Glutamatergic neuron (in vitro differentiated cells): ENCODE measurements at places on chromosomes 6 and 20.
A peak's percentile ranks its signal among the peaks of the same experiment; 100 is the strongest.

- DNase-seq: no peak
Measured at GRCh38 chr6:123458218-123458617, 178.5 kb downstream of the TRDN start.

- no peak for DNase-seq
Measured at GRCh38 chr6:107600936-107601335, 111.0 kb downstream of the SOBP start.

- no peak for DNase-seq
Measured at GRCh38 chr6:15874326-15874725, 211.5 kb upstream of the DTNBP1 start.

- peak; percentile 81 for DNase-seq
Measured at GRCh38 chr6:148577687-148578488, 168.9 kb upstream of the UST start.

GRCh38 chr6:35128496-35128895 lies 12.6 kb downstream of the TCP11 start:
- DNase-seq: no peak

DNA sequence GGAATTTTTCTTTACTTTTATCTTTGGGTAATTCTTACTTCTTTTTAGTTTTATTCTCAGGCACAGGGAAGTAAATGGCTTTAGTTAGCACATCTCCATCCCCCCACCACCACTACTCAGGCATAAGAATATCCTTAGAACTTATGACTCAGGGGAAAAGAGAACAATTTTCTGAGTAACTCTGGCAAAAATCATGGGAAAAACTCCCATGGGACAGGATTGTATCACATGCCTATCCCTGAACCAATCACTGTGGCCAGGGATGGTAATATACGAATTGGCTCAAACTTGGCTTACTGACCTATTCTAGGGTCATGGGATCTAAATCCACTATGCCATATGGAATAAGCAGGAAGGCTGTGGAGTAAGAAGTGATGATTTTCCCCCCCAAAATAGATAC lies 339.1 kb downstream of the BTBD3 start:
- DNase-seq: no peak

- no peak for DNase-seq
Measured at GRCh38 chr6:21947731-21948386, 349.0 kb downstream of the PRL start.

GRCh38 chr6:146095481-146095880 lies 66.6 kb downstream of the GRM1 start:
- DNase-seq: no peak

GRCh38 chr6:68975064-68975463 lies 340.0 kb downstream of the ADGRB3 start:
- DNase-seq: peak; percentile 38

DNA sequence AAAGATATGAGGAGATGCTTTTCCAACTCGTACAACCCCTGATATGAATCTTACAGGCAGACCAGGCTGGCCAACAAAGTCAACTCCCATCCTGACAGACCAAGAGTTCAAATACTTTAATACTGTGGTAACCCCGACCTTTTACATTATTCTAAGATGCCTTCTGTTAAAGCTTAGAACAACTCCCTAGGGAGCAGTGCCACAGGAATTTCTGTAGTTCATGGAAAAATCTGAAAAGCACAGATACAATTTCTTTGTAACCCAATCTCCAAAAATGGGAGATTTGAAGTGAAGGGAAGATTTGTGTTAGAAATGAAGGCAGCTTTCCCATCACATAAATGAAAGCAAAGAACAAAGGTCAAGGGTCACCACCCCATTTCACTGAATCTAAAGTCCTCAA lies 151.3 kb upstream of the BEND6 start:
- DNase-seq: no peak

DNA sequence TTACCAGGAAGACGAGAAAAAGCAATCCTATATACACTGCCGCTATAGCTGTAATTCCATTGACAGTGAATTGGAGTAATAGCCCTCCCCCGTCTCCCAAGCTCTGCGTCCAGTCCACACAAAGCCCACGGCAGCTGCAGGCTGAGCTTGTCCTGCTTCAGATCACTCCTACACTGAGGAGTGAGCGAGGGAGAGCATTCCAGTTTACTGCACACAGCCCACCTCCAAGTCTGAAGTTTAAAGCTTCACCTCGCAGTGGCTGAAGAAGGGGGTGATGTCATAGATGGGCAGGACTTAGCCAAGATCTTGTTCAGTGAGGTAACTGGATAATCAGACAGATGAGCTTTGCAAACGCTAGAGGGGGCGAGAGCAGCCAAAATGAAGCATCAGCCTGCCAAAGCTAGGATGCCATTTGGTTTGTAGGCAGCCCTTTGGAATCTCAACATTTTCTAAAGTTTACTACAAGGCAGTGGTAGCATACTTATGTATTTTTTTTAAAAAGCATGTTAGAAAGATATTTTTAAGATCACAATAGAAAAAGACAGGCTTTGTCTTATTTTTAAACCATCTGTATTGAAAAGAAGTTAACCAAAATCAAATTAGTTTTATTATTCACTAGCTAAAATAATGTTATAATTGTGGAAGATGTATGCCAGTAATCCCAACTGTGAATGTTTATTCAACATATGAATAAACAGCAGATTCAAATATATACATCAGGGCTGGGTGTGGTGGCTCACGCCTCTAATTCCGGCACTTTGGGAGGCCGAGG lies at the start of gene FLRT3:
TSS of gene FLRT3 (minus strand) at position 213 of the 772 bp plus-strand sequence. CDS start 10,106 bp downstream, outside the sequence.
- peak; percentile 70 for DNase-seq

DNA sequence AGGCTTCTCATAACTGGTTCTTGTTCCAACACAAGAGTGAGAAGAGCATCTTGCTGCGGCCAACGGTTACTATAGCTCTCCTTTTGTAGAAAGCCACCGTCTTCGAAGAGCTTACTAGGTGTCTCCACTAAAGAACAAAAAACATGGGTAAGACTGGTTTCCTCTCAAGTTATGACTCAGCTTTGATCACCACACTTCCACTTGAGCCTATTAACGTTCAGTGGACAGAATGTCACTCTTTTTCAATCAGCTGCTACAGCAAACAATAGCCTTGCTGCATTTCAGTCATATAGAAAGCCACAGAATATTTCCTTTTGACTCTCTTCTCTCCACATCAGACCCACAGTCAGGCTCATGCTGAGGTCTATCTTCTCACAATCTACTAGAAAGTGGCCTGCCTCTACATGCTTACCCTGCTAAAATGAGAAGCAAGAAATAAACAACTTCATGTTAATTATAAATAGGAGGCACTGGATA lies 243.5 kb upstream of the PREP start:
- no peak for DNase-seq

- no peak for DNase-seq
Measured at GRCh38 chr6:64233746-64234145, 598.1 kb downstream of the PHF3 start.

- DNase-seq: no peak
Measured at GRCh38 chr6:11012976-11013720, 31.0 kb downstream of the ELOVL2 start.

DNA sequence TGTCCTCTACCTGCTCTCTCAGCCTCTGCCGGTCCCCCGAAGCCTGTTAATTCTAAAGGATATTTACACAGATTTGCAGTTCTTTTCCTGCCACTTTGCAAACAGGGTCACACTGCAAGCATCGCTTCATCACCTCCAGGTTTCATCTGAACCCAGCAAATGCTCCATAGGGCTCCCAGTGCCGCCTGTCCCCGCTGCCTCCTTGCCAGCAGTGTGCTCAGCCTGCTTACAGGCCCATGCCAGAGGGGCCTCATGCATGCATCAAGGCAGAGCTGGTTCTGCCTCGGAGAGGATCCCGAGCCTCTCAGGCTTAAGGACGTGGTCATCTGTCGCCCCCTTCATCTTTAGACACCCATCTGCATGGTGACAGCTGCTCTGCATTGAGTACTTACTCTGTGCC lies 10.5 kb downstream of the SIRPA start:
- no peak for DNase-seq

DNA sequence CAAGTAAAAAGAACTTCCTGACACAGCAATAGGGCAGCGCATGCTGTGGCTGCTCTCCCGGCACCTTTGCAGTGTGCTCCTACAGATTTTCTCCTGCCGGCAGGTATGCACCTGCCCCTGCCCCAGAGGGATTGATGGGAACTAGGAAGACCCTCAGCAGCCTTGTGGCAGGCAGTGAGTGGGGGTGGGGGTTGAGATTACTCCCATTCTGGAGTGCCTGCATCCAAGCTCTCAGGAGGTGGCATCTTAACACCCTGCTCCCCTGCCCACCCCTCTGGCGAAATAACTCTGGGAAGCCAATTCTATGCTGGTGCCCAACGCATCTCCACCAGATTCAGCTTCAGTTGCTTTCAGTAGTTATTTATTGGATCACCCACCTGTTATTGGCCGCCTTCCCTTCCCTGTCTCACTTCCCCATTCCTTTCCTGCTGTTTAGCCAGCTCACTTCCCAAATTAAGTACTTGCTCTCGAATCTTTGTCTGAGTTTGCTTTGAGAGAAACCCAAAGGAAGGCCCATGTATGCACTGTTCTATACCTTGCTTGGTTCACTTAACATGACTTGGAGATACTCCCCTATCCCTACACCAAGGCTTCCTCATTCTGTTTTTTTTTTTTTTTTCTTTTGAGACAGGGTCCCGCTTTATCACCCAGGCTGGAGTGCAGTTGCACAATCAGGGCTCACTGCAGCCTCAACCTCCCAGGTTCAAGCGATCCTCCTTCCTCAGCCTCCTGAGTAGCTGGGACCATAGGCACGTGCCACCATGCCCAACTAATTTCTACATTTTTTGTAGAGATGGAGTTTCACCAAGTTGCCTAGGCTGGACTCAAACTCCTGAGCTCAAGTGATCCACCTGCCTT lies 29.3 kb upstream of the SLC23A2 start:
- DNase-seq: no peak

DNA sequence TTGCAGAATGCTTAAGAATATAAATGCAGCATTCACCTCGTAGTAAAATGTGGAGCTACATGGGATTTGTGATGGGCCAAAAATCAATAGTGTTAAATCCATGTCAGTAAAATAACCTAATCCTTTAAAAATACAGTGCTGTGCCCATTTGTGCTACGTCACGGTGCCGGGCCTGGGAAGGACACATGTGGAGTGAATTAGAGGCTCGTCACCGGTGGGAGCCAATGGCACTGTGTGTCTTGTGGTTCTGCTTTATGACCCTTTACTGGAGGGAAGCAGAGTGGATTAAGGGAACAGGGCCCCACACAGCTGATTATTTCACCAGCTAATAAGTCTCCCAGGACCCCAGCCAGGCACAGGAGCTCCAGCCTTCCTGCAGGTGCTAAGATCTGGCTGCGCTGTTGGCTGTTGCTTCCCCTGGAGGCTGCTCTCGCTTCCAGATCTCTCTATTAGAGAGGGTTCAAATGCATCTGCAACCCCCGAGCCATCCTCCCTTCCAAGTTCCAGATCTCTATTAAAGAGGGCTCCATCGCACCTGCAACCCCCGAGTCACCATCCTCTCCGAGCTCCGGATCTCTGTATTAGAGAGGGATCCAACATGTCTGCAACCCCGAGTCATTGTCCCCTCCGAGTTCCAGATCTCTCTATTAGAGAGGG lies 405.8 kb downstream of the CDH4 start:
- no peak for DNase-seq

DNA sequence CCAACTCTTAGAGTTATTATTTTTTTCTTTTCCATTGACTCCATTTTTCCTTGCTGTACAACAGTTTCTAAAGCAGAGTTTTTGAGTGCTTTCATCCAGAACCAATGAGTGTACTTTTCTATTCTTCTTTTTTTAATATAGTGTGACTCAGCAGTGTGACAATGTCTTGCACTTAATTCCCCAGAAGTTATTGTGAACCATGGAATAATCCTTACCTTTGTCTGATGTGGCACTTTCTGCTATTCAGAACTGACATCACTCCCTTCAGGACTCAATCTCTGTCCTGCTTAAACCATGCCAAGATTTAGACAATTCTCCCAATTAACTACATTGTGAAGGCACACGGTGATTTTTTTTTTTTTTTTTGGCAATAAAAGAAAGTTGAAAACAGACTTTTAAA lies 41.5 kb downstream of the GRIK2 start:
- no peak for DNase-seq

DNA sequence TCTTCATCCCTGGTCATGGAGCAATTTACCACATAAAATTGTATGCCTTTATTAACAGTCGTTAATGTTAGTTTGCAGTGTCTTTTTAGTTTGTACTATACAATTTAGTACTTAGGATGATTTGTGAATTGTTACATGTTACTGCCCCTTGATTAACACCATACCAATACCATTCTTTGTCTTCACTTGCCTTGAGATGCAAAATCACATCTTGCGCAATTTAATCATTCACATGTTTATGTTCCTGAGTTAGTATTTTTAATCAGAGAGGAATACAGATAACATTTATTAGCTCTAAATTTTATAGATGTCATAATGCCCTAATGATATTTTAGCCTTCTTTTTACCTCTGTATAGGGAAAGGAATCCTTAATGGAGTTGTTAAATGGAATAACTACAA lies 114.1 kb downstream of the SCAF8 start:
- no peak for DNase-seq

GRCh38 chr20:17771206-17772004 lies 71.6 kb downstream of the BANF2 start:
- no peak for DNase-seq

- DNase-seq: no peak
Measured at GRCh38 chr20:8330785-8331695, 199.0 kb downstream of the PLCB1 start.

DNA sequence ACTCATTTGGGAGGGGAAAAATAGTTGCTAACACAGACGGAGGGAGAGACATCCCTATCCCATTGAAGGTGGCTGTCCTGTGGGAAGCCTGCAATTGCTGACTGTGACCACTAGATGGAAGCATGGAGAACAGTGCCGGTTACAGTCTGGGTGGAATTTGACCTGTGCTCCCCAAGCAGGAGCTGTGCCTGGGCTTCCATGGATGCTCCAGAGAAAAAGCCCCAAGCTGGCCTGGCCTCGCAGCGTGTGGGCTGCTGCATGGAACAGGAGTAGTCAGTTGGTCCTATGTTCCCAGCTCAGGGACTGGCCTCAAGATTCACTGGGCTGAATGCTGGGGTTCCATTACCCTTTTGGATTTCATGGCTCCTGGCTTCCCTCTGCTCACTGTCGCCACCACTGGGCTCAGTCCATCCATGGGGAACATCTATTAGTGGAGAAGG lies 116.3 kb upstream of the CHD6 start:
- DNase-seq: peak; percentile 59

DNA sequence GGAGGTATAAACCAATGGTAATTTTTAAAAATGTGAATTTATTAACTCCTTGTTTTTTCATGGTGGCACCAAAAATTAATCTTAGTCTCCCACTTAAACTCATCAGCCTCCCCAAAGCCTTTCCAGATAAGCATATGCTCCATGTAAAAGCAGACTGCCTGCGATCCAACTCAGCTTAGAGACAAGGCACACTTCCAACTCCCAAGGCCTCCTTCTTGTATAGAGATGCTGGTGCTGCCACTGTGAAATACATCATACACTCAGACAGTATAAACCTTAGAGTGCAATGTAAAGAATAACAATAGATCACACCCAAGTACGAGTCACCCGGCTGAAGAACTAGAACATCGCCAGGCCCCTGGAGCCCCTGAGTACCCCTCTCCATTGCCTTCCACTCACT lies 2.0 kb downstream of the ANKRD6 start:
- DNase-seq: no peak
